Thoracic aorta endothelial cell (primary cell): ENCODE measurements at places on chromosomes 12 and 14. TPM values are rescaled to one million over a fixed set of nuclear protein-coding genes. Genes with fewer than 3 reads are reported as not detected.

Gene SIX4
- total RNA-seq, result 4.2 and 4.3 TPM in 2 replicates

Gene LUM
- 1.0 and 2.4 TPM in 2 replicates for total RNA-seq

Gene C14orf180
- not detected in 2 replicates for total RNA-seq

Gene SAMD15
- 1.7 and 2.4 TPM in 2 replicates for total RNA-seq

Gene DCN
- total RNA-seq, result 8.0 and 14.2 TPM in 2 replicates

Gene PTPN6
- 0.36 TPM in 1 of 2 replicates, not detected in the other for total RNA-seq

Gene DPPA3
- not detected in 2 replicates for total RNA-seq

Gene EIF2S3B
- total RNA-seq, result 1.5 and 1.7 TPM in 2 replicates

Gene SRRM4
- total RNA-seq, result not detected in 2 replicates

Gene SMIM41
- total RNA-seq, result 0.13 TPM in 1 of 2 replicates, not detected in the other

Gene ACSS3
- under 0.01 and 0.43 TPM in 2 replicates for total RNA-seq

Gene SLCO1A2
- total RNA-seq, result under 0.01 TPM in 1 of 2 replicates, not detected in the other

Gene FOXG1
- total RNA-seq, result 0.07 and 0.13 TPM in 2 replicates

Gene OTX2
- total RNA-seq, result not detected in 2 replicates

Gene KRT74
- not detected in 2 replicates for total RNA-seq

Gene SPIC
- total RNA-seq, result not detected in 2 replicates

Gene PRH2
- not detected in 2 replicates for total RNA-seq

Gene PGF
- total RNA-seq, result 296 and 384 TPM in 2 replicates

Gene KRT77
- total RNA-seq, result not detected in 2 replicates

Gene SLC16A7
- total RNA-seq, result 13.3 and 18.2 TPM in 2 replicates

Gene CD163L1
- 1.2 and 7.8 TPM in 2 replicates for total RNA-seq
